NCI-H524 (cell line): ENCODE measurements at places on chromosomes 1 and 21.

DNA sequence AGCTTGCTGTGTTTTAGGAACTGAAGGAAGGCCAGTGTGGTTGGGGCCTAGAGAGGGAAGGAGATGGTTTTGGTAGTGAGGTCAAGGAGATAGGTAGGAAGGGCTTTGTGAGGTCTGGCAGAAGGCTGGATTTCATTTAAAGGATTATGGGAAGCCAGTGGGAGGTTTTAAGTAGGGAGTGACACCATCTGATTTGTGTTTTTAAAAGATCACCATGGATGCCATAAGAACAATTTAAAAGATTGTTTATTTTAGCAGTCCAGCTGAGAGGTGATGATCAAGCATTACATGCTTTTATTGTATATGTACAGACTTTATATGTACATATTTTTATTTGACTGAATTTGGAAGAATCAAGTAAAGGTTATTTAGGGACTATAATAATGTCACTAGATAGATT is 26.4 kb downstream of the RGL1 start:
- DNase-seq: peak; percentile 1

DNA sequence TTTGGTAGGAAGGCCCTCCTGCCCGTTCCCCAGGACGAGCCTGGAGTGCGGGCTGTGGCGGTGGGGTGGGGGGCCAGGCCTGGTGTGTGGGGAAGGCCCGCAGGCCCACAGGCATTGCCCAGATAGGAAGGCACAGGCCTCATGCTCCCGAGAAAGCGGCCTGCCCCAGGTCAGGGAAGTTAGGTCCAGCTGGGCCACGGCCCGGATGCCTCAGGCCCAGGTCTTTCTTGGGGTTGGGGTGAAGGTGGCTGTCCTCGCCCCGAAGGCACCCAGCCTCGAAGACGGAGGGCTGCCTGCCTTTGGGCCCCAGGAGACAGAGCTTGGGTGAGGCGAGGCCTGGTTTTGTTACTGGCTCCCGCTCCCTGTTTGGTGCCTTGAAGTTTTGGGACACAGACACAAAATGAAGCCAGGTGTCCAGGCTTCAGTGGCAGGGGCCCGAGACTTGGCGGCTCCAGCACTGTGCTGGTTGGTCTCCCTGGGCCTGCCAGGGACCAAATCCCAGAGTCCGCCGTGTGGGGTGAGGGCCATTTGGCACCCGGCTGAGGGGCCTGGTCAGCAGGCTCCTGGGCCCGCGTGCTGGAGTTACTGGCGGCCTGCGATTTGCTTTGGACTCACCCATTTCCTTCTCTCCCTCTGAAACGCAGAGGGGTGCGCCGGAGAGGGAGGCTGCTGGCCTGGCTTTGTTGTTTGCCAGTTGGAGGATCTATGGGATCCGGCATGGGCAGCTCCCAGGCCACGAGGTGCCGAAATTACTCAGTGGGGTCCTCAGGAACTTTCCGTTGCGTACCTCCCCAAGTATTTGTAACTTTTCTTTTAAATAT is 2.0 kb downstream of the SKI start:
- peak; percentile 20 for DNase-seq

DNA sequence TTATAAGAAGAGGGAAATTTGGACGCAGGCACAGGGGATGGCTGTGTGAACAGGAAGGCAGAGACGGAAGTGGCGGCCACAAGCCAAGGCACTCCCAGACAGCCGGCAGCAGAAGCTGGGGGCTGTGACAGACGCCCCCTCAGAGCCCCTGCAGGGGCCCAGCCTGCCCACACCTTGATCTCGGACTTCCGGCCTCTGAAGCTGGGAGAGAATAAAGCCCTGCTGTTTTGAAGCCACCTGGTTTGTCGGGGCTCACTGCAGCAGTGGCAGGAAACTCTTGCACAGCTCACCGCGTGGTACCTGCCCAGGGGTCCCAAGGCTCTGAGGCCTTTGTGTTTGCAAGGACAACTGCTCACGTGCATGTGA is 13.7 kb downstream of the MEGF6 start:
- no peak for DNase-seq

DNA sequence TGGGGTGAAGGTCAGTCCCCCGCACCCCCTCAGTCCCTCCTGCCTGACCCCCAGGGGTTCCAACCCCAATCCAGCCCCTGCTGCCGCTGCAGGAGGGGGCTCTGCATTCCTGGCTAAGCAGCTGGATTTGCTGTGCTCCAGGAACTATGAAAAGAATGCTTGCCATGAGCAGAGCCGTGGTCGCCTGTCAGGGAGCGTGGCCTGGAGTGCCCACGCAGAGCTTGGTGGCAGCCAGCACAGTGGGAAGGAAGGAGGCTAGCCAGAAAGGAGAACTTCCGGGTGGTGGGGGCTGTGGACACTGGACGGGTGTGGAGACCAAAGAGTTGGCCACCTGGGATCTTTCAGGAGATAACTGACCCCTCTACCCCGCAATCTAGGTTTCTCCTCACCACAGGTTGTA is 5.6 kb downstream of the COL8A2 start:
- DNase-seq: no peak

DNA sequence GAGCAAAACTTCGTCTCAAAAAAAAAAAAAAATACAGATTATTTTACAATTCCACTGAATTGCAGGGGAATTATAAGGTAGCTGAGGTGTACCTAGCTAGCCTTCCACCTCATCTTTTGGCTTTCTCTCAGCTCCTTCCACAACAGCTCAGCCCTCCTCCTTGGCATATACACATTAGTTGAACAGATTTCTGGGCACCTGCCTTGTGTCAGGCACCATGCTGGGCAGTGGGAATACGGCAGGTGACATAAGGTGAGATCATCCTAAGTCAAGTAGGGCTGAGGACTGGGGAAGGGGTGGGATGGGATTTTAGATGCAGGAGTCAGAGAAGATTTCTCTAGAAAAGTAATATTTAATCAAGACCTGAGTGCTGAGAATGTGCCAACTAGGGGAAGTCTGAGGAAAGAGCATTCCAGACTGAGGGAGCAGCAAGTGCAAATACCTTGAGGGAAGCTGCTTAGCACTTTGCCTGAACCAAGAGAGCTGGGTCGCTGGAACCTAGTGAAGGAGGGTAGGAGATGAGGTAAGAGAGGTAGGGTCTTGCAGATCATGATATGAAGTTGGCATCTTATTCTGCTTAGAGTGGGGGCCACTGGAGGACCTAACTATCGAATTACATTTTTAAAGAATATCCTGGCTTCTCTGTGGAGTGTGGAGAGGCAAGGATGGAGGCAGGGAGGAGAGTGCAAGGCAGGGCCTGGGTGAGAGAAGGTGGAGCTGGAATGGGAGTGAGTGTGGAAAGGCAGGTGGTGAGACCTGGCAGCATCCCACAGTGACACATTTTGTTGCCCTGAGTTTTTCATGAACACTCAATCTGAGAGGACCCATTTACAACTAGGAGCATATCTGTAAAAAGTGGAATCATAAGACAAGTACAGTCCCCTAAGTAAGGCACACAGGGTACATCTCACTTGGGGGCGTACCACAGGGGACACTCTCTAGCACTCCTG is 28.2 kb downstream of the LAMC2 start:
- DNase-seq: peak; percentile 48

GRCh38 chr1:202710070-202711045 is at the start of gene SYT2:
SYT2 (minus strand) TSS chr1:202710454; CDS start chr1:202605772, 104,682 bp downstream.
- peak; percentile 62 for DNase-seq

DNA sequence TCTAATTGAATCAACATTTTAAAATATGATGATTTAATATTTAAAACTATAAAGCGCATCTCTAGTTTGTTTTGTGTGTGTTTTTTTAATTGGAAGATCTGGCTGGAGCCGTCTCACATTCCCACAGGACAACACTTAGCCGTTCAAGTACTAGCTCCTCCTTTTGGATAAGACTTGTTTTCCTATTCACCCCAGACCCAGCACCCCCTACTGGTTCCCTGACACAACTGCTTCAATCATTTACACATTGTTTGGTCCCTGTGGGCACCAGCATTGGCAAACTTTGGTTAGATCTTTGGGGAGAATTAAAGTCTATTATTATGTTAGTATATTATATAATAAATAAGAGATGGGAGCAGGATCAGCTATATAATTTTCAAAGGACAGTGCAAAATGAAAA is 34.5 kb downstream of the TYW3 start:
- no peak for DNase-seq

- no peak for DNase-seq
These were observed 136.6 kb upstream of the HMGB4 start for GRCh38 chr1:33727310-33727709.

- no peak for DNase-seq
These were observed at the start of gene FCER1A for GRCh38 chr1:159302095-159302494. FCER1A (plus strand) TSS chr1:159302336; CDS start chr1:159302365, 29 bp downstream.

DNA sequence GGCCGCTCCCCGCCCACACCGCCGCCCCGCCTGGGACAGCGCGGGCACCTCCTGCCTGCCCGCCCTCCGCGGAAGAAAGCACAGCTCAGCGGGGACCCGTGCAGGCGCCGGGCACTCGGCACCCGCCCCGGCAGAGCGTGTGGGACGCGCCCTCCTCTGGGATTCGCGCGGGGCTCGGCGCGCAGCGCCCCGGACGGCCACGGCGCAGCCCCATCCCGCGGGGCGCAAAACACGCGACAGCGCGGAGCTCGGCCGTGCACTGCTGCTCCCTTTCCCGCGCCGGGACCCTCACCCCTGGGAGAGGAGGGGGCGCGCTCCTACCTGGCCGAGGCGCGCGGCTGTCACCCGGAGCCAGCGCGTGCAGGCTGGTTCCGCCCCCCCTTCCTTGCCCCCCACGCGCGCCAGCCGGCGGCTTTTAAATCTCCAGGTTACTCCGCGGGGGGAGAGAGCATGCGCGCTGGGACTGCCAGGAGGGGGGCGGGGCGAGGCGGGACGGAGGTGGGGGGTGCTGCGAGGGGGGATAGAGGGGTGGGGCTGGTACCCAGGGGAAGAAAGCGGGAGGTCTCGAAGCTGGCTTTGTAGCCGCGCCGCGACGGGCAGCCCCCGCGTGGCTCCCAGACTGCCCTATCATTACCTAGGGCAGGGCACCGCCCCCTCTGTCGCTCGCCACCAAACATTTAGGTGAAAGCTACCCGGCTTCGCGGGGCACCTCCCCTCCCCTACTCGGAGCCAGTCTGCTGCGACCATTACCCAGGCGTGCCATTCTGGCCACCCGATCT is at the start of gene SLC45A3:
TSS of gene SLC45A3 (minus strand) at position 437 of the 779 bp plus-strand sequence. CDS start 15,853 bp downstream, outside the sequence.
- DNase-seq: peak; percentile 56

- no peak for DNase-seq
These were observed 14.2 kb upstream of the MYOM3 start for GRCh38 chr1:24126018-24126671.

DNA sequence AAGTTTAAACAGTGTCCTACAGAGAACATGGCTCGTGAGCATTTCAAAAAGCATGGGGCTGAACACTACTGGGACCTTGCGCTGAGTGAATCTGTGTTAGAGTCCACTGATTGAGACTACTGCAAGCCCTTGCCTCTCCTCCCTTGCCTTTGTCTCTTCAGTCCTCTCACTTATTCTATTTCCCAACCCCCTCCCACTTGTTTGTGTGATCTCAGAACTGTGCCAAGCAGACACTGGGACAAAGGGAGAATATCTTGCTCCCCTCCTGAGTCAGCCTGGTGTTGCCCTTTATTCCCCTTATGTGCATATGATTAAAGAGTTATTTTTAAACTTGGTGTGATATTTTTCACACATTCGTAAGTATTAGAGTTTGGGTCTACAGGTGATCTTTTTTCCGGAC is 11.1 kb upstream of the RPRD2 start:
- DNase-seq: no peak

DNA sequence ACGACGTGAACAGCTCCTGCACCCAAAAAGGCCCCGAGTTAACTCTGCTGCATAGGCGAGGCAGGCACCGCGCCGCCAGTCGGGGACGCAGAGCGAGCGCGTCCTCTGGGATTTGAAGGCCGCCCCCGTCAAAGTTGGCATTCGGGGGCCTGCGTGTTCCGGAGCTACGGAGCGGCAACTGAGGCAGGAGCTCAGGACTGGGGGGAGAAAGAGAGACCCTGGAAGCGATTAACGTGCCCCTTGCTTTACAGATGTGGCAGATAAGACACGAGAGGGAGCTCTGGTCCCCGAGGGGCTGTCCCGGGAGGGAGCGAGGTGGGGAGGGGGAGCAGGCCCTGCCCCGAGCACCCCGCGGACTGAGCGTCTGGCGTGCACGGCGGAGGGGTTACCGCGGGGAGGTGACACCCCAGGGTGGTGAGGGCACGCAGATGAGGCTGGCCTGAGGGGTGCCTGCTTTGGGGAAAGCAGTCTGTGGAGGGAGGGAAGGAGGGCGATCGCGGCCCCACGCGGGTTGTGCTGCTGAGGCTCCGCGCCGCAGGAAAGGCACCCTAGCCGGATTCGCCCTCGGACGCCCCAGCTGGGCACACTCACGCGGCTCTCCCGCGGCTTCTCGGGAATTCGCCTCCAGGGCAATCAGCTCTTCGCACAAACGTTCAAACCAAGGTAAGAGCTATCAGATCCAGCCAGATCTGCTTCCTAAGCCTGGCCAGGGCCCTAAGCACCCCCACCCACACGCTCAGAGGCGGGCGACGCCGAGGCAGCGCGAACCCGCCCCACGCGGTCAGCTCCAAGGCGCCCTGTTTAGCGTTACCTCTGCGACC is 26.5 kb downstream of the ACTA1 start:
- no peak for DNase-seq

DNA sequence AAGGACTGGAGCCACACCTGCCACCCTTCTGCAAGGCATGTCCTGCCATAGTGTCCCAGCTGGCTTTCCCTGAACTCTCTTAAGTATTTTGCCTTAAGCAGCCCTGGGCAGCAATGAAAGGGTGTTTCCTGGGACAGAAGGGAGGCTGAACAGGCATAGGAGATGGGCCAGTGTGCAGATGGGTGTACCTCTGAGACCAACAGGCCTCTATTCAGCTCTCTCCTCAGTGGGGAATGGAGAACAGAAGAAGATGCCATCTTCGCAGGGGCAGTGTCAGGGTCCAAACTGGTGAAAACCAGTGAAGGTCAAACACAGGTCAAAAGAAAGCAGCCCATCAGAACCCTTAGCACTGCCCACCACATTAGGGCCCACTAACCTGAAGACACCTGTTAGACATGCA is 53.2 kb downstream of the FAM78B start:
- DNase-seq: no peak

GRCh38 chr1:186799689-186800054 is 29.1 kb upstream of the PLA2G4A start:
- no peak for DNase-seq

DNA sequence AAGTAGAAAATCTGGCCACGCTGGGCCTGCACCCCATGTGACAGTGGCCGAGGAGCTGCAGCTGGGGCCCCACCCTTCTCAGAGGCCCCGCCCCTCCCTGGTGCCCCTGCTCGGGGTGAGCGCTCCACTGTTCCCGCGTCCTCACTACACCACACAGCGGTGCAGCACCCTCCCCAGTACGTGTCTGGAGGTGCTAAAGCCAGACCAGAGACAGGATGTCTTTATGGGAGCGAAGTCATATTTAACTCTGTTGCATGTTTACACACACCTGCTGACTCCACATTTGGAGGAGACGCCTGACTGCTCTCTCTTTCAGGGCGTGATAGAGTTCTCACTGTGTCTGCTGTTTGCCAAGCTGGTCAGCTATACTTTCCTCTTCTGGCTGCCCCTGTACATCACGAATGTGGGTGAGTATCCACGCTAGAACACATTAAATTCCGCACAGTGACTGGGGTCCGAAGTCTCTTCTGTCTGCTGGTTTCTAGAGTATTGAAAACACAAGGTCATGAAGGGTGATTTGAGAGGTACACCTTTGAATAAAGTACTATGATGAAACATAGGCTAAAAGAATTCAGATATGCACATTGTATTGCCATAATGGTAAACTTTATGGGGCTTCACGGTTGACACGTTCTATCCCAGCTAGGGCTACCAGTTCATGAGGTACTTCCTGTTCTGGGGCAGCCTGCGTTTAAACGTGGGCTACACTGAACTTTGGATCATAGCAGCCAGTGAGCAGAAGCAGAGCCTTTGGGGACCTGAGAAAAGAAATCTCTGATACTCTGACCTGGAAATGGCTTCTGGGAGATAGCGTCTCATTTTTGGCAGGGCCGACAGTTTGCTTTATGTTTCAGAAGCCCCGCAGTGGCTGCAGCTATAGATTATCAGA is 48.4 kb downstream of the SLC37A1 start:
- no peak for DNase-seq

GRCh38 chr1:21289700-21290545 is at the start of gene ECE1:
ECE1 (minus strand) TSS chr1:21290463; CDS start chr1:21290414, 49 bp downstream.
- DNase-seq: no peak
